ENCODE measurements at places on chromosomes 1 and 21. TPM values are rescaled to one million over a fixed set of nuclear protein-coding genes. Genes with fewer than 3 reads are reported as not detected.

FCER1G gene
- total RNA-seq, result 0.91 TPM

TPTE gene
- total RNA-seq, result not detected

XCL2 gene
- total RNA-seq, result not detected

GRIK1 gene
- total RNA-seq, result not detected

VAV3 gene
- total RNA-seq, result 1.9 TPM

COL9A2 gene
- total RNA-seq, result 2.1 TPM

RUNX1 gene
- 84.6 TPM for total RNA-seq

HSPB7 gene
- 0.45 TPM for total RNA-seq

RCSD1 gene
- total RNA-seq, result 0.98 TPM

GRIK3 gene
- 0.12 TPM for total RNA-seq

FAM131C gene
- total RNA-seq, result 0.11 TPM

HCRTR1 gene
- total RNA-seq, result not detected

FCGR1A gene
- total RNA-seq, result not detected

OR10Z1 gene
- total RNA-seq, result not detected

OR2M3 gene
- total RNA-seq, result not detected

TESK2 gene
- 1.7 TPM for total RNA-seq

MX2 gene
- 8.6 TPM for total RNA-seq

GPR37L1 gene
- not detected for total RNA-seq

HSD3B2 gene
- total RNA-seq, result not detected
